ENCODE measurements at places on chromosomes 2 and 18. TPM values are rescaled to one million over a fixed set of nuclear protein-coding genes. Genes with fewer than 3 reads are reported as not detected.

Gene GALR1
- not detected for total RNA-seq

Gene TBC1D8
- 17.3 TPM for total RNA-seq

DNA sequence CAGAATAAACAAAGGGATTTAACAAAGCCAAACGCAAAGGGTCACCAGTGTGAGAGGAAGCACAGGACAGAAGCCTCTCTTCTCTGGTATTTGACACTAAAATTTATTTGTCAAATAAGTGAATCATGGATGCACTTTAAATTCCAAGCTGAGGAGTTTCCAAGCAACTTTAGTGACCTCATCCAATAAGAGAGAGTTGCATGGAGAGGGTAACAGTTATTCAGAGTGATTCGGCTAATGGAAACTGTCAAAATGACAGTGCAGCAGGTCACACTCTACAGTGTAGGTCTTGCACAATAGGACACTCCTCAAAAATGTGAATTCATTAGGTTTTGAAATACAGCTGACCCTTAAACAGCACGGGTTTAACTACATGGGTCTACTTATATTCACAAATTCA, 103.9 kb upstream of the ACVR1C start:
- DNase-seq, result no peak

Gene SEMA4C
- 62.4 TPM for total RNA-seq

GRCh38 chr2:215136669-215137328, 1.6 kb downstream of the ABCA12 start:
- DNase-seq, result no peak

- no peak for DNase-seq
These were observed 18.0 kb downstream of the DGUOK start for GRCh38 chr2:73944714-73945113.

GRCh38 chr18:28108814-28109213, 68.1 kb downstream of the CDH2 start:
- DNase-seq, result no peak

GRCh38 chr18:21146016-21146415, 34.4 kb upstream of the ROCK1 start:
- DNase-seq, result no peak
